ENCODE measurements at places on chromosomes 6 and 20.

GRCh38 chr6:77883851-77884250, 231.0 kb downstream of the MEI4 start:
- no peak for DNase-seq

DNA sequence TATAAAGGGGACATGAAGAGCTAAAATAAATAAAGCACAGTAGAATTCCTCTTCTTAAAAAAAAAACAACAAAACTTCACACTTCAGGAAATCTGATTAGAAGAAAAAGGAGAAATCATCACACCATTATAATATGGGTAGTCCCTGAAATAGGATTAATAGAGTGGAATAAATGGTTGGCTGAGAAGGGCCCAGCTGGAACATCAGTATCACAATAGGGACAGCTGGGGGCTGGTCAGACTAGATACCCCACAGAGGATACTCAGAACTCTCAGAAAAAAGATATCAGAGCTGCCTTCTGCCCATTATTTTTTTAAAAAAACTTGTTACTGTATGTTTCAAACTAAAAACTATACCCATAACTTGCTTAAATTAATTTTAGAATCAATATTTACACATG, 75.2 kb downstream of the DST start:
- DNase-seq, result no peak

DNA sequence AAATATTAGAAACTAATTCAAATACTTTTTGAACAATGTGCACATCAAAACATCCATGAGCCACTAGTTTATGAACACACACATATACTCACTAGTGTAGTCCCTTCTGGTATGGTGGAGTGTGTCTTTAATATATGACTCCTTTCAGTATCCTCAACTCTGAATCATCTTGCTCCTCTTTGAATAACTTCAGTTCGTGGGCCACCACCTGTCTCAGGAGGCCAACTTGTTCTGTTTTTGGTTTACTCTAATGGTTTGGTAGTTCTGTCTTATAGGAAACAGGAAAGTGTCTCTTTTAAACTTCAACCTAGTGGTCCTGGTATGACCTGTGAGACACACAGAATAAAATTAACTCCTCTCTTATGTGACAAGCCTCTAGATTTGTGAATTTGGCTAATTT, 55.6 kb downstream of the ZNF292 start:
- no peak for DNase-seq

DNA sequence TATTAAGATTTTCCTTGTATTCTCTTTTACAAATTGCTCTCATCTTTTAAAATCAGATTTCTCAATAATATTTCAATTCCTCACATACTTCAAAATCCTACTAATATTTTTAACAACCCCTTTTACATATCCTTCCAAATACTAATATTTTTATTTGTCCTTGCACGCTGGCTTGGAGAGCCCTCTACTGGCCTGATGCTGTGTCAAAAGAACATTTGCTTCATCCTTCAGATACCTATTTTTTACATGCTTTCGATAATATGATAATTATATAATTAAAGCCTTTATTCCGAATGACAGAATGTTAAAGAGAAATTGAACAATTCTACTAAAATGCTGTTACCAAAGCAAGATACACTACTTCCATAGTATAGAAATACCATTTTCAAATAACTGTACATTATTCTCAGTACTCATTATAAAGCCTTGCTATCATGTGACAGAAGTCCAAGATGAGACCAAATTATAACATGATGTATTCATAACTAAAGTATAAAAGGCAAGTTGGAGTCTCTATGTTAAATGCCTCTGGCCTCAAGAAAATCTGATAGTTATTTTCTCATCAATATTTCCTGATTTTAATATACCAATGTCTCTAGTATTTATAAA, 39.0 kb upstream of the PLN start:
- DNase-seq, result no peak

DNA sequence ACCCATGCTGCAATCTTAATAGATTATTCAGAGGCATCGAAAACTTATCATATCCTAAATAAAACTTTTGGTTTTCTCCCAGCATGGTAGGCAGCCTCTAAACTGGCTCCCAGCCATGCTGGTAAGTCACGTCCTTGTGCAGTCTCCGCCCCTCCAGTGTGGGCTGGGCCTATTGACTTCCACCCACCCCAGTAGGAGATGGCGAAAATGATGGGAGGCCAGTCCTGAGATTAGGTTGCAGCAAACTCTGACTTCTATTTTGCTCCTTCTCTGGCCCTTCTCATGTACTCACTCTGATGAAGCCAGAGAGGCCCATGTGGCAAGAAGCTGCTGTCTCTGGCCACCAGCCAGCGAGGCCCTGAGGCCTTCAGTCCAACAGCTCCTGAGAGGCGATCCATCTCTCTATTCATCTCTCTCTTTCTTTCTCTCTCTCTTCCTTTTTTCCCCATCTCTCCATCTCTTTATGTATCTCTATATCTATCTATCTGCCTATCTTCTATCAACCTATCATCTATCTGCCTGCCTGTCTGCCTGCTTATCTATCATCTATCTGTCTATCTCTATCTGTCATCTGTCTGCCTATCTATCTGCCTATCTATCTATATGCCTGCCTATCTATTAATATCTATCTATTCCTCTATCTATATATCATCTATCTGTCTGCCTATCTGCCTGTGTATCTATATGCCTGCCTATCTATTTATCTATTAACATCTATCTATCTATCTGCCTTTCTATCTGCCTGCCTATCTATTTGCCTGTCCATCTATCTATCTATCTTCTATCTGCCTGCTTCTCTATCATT, 52.7 kb upstream of the STX16 start:
- DNase-seq, result no peak

GRCh38 chr20:11529047-11529446, 388.6 kb upstream of the BTBD3 start:
- peak; percentile 31 for DNase-seq

- DNase-seq, result no peak
Measured at GRCh38 chr6:47631269-47631772, 67.1 kb upstream of the ADGRF4 start.

GRCh38 chr6:90274451-90275030, 22.1 kb downstream of the BACH2 start:
- no peak for DNase-seq

DNA sequence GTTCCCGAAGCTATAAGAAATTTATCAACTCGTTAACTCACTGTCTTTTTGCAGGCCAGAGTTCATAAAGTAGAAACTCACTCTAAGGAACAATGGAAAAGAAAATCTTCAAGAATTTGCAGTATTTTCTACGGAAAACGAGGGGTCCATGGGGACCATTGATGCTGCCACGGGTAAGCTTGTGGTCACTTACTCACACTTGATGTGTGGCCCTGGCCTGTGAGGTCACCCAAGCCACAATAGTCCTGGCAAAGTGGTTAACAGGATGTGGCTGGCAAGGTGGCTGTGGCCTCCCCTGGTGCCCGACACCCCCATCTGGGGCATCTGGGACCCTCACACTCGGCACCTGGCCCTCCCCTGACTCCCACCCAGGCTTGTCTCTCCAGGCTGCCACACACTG, 123.4 kb downstream of the C6orf118 start:
- DNase-seq, result no peak

DNA sequence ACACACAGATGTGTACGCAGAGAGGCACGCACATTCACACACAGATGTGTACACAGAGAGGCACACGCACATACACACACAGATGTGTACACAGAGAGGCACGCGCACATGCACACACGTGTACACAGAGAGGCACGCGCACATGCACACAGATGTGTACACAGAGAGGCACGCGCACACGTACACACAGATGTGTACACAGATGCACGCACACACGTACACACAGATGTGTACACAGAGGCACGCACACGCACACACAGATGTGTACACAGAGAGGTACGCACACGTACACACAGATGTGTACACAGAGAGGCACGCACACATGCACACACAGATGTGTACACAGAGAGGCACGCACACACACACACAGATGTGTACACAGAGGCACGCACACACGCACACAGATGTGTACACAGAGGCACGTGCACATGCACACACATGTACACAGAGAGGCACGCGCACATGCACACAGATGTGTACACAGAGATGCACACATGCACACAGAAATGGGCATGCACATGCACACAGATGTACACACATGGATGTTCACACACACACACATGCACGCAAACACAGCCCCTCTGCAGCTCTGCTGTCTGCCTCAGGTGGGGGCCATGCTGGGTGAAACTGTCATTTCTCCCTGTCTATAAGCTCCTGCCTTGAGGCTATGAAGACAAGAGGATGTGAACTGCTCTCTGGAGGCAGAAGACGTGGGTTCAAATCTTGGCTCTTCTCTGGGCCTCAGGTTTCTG, 14.3 kb upstream of the MYT1 start:
- no peak for DNase-seq

DNA sequence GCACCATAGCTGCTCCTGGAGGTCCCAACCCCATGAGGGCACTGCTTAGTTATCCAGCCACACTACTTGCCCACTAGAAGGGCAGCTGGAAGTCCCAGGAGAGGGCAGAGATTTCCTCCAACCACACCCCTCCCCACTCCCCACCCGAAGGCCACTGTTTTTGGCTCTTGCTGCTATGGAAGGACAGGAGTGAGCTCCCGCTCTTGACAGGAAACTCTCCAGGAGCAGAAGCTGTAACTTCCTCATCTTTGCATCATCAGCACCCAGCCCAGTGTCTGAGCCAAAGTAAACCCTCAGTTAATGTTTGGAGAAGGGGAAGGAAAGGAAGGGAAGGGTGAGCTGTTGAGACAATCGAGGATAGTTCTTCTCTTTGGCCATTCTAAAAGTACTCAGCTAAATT, 120.7 kb downstream of the MTFR2 start:
- DNase-seq, result no peak

DNA sequence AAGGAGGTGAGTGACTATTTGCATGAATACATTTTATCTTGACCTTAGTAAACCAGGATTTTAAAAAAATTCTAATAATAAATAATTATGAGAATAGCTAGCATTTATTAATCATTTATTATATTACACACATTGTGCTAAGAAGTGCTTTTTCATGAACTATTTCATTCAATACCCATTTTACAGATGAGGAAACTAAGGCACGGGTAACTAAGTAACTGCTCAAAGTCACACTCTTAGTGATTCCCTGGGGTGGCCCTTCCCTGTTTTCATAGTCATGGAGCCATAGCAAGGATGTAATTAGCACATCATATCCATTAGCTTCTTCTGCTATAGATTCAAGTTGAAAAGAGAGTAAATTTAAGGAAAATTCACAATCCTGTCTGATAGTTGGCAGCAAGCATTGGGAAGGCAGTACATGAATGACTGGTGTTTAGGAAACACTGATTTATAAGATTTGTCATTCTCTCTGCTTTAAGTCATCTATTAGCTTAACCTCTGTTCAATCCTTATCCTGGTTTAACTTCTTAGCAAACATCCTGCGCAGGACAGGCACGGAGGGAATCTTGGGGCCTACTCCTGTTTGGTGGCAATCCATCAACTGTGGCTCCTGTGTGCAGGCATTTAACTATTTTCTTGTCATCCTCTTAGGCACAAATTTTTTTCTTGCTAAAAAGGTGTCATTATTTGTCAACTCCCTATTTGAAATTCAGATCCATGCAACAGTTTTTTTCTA, 68.3 kb downstream of the RIN2 start:
- DNase-seq, result no peak

GRCh38 chr6:107129370-107129925, 14.1 kb upstream of the BEND3 start:
- DNase-seq, result no peak

DNA sequence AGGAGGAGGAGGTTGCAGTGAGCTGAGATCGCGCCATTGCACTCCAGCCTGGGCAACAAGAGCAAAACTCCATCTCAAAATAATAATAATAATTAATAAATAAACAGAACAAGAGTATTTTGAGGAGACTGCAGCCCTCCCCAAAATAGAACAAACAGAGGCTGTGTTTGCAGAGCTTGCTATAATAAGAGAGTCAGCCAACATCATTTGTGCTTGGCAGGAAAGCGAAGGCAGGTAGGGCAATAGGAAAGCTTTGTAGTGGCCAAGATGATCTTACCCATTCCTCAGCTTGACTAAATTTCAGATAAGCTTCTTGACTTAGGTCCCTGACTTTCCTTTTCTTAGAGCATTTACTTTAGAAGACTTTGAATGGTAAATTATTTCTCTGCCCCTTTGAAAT, 6.7 kb downstream of the C6orf141 start:
- DNase-seq, result no peak

DNA sequence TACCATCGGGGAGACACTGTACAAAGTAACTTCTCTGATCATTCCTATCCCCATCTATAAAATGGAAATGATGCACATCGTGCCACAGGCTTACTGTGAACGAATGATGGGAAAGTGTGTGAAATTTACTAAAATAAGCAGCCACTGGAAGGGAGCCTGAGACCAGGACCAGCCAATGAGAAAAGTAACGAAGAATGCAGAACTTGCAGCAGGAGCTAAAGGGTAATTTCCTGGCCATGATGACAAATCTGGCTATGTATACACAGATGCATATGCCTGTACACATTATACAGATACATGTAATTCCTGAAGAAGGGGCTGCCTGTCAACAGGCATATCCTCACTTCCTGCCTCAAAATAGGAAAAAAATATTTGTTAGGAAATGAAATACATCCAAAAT, 47.4 kb downstream of the GMDS start:
- no peak for DNase-seq

DNA sequence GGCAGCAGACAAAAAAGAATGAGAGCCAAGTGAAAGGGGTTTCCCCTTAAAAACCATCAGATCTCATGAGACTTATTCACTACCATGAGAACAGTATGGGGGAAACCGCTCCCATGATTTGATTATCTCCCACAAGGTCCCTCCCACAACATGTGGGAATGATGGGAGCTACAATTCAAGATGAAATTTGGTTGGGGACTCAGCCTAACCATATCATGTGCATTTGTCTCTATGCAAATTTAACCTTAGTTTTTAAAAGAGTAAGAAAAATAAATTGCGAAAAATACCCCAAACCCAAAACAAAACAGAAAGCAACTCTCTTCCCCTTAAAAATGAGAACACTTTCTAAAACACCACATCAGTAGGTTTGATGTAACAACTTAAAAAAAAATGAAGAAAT, 22.6 kb upstream of the GPR6 start:
- no peak for DNase-seq

Data from epithelial cell of prostate (primary cell).